ENCODE measurements at places on chromosomes 3 and 15.

GRCh38 chr3:52786330-52787215 is 8.0 kb upstream of the ITIH3 start:
- no peak for DNase-seq

DNA sequence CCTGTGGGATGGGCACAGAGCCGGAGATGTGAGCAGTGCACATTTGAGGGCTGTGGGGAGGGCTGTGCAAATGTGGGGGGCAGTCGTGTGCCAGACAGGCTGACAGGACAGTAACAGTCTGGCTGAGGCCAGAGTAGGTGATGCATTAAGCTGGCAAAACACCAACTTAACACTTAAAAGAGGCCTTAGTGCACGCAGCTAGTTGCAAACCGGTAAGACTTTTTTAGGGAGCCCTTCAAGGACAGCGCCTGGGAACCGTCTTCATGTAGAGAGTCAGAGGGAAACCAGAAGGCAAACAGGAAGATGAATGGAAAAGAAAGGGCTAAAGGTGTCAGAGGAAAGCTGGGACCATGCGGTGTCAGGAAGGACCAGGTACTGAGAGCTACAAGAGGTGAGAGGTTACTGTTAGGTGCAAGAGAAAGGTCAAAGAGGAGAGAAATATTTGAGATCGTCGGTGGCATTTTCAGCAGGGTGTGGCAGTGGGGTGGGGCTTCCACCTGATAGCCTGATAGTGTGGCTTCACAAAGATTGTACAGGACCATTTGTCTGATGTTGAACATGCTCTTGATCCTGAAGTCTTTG is 30.0 kb upstream of the CHD2 start:
- no peak for DNase-seq

- no peak for DNase-seq
Measured at GRCh38 chr3:45167011-45167911, 21.1 kb upstream of the CDCP1 start.

DNA sequence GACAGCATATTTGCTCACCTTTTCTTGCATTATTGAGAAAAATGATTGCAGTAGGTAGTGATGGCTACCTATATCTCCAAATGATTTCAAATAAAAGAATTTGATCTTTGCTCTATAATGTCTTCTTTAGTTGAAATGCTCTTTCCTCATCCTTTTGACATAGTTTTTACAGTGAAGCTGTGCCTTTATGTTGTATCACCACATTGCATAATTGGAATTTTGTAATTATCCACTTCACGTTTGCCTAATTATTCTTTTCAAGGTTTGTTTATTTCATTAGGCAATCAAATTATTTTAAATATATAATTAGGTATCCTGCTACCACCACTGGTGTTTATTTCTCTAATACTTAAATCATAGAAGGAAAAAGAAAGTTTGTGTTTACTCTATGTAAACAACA is 21.3 kb upstream of the P2RY13 start:
- no peak for DNase-seq

- DNase-seq: no peak
Measured at GRCh38 chr3:183815563-183815940, 9.8 kb downstream of the MAP6D1 start.

All from DMS79 (cell line).